ENCODE measurements at places on chromosomes 3 and 15.

DNA sequence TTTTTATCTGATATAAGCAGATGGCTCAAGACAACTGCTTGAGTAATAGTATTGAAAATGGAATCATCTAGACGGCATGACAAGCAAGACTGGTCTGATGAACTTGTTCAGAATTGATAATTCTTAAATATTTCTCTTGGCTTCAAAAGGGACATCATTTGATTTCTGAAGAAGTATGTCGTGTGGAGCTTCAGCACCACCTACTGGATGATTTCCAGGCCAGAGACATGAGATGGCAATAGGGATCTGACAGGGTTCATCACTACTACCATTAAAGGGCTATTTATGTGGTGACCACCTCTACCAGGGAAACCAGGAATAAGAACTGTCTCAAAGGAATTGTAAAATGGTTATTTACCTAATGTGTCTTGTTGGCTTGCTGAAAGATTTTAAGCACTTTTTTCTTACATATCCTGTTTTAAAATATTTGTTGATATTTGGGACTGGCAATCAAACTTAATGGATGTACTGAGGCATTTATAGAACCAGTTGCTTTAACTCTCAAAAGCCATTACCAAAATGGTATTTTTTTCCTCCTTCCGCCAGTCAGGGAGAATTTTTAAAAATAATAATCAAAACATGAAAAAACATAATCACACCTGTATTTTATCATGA, 99.5 kb upstream of the FAM98B start:
- peak; percentile 84 for DNase-seq

GRCh38 chr3:106913111-106913698, 464.0 kb upstream of the CCDC54 start:
- peak; percentile 27 for DNase-seq

GRCh38 chr15:89672221-89673164, 6.7 kb downstream of the PLIN1 start:
- DNase-seq, result peak; percentile 48

DNA sequence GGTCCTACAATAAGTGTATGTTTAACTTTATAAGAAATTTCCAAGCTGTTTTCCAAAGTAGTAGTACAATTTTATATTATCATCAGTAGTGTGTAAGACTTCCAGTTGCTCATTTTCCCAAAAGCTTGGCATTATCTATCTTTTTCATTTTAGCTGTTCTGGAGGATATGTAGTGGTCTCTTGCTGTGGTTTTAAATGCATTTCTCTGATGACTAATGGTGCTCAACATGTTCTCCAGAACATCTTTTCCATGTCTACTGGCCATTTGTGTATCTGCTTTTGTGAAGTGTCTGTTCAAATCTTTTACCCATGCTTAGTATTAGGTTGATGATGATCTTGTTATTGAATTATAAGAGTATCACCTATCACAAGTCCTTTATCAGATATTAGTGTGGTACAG, 13.3 kb downstream of the BCL2A1 start:
- DNase-seq, result peak; percentile 11

- peak; percentile 70 for DNase-seq
These were observed 635 bp downstream of the TUBGCP5 start for GRCh38 chr15:23038726-23039142.

DNA sequence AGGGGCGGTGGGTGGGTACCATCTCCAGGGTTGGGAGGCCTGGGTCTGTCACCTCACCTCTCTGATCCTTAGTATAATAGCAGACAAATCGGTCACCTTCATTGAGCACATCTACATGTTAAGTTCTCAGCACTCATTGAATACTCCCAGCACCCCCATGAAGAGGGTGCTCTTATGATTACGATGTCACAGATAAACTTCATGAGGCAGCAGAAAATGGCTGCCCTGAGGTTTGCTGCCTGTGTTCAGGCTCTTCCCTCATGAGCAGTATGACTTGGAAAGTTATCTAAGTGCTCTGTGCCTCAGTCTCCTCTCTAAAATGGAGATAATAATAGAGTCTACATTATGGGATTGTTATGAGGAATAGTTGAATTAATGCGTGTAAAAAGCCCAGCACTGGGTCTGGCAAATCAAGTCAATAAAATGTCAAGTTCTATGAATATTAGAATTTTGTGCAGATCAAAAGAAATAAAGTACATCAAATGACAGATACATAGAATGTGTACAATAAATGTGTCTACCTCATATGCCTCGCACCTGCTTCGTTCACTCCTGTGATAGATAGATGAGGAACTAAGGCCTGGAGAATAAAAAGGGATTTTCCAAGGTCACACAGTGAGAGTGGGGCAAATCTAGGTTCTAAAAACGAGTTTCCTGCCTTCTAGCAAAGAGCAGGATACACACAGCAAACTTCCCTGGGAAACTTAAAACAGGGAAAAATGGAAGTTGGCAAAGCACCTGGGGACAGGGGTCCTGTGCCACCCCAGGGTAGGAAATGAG, 142.2 kb upstream of the MRPS22 start:
- no peak for DNase-seq

DNA sequence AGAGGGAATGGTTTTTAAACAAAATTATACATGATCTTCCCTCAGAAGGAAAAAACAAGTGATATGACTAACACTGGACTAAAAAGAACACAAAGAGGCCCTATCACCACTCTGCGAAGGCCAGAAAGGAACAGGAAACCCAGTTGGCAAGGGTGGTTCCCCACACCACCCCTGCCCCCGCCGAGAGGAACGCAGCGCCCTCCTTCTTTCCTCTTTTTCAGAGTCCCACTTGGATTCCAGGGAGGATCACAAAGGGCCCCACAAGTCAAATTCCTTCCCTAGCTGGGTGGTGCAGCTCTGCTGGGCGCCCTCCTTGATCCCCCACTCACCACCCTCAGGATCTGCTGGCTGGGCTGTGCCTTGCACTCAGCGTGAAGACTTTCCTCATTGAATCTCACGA, 29.8 kb downstream of the PLA1A start:
- peak; percentile 46 for DNase-seq

DNA sequence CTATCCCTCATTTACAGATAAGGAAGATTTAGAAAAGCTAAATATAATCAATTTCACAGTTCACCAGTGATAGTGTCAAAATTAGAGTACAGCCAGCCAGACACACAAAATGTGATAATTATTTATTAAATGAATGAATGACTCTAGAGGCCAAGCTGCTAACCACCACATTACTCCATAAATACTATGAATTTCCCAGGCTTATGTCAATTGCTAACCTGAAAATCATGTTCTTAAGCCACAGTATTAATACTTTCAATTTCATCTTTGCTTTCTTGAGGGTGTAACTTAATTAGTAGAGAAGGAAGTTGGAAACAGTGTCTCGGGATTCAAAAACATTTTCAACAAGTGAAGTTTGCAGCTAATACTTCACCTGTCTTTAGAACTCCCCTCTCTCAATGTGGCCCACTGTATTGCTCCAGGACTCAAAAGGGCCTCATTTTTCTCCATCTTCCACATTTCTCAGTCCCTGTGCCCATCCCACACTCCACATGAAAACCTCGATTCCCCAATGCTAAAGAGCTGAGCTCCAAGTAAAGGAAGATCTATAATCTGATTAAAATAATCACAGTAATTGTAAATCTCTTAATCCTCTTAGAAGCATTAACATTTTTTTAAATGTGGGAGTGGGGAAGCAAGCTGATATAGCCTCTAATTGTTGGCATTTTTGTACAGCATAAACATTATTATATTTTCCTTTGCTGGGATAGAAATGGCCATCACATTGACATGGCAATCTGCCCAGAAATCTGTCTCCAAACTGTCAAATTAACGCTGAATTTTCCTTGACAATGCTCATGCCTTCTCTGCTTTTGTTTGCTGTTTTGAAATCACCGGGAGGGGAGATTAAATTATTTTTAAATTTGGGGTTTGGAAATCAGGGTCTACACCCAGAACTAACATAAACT, 765.1 kb downstream of the ROBO1 start:
- peak; percentile 34 for DNase-seq

- no peak for DNase-seq
These were observed 18.4 kb downstream of the CFAP100 start for GRCh38 chr3:126412841-126413692.

DNA sequence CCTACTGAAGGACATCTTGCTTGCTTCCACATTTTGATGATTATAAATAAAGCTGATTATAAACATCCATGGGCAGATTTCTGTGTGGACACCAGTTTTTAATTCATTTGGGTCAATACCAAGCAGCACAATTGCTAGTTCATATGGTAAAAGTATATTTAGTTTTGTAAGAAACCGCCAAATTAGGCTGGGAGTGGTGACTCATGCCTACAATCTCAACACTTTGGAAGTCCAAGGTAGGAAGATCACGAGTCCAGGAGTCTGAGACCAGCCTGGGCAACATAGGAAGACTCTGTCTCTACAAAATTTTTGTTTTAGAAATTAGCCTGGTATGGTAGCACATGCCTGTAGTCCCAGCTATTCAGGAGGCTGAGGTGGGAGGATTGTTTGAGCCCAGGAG, 52.6 kb upstream of the ABHD2 start:
- no peak for DNase-seq

- no peak for DNase-seq
These were observed 28.0 kb downstream of the OSBPL10 start for GRCh38 chr3:31953091-31953490.

DNA sequence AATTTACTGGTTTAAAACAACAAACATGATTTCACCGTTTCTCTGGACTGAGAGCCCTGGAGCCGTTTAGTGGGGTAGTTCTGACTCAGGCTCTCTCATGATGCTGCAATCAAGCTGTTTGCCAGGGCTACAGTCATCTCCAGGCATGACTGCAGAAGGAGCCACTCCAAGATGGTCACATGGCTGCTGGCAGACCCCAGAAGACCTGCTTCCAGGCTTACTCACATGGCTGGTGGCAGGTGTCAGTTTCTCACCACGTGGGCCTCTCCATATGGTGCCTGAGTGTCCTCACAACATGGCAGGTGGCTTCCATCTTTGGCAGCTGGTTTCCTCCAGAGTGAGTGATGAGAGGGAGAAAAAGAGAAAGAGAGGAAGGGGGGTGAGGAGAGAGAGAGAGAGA, 378.3 kb upstream of the RGMA start:
- DNase-seq, result peak; percentile 1

DNA sequence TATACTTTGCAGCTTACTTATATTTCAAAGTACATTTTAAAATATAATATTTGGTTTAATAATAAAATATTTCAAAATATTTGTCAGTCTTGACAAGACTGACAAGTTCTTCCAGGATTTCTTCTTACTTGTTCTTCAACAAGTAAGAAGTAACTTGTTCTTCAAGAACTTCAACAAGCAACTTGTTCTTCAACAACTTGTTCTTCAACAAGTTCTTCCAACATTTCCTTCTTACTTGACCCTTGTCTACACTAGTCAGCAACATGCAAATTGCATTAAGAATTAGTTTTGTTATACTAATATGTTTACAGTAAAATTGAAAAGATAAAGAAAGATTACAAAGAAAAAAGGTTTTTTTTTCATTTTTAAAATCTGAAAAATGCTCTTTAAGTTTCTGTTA, 731.7 kb downstream of the NSUN3 start:
- no peak for DNase-seq

GRCh38 chr3:24493746-24494617, 668 bp downstream of the THRB start:
- peak; percentile 56 for DNase-seq

GRCh38 chr3:43994657-43995546, 246.8 kb upstream of the TOPAZ1 start:
- DNase-seq, result peak; percentile 55

DNA sequence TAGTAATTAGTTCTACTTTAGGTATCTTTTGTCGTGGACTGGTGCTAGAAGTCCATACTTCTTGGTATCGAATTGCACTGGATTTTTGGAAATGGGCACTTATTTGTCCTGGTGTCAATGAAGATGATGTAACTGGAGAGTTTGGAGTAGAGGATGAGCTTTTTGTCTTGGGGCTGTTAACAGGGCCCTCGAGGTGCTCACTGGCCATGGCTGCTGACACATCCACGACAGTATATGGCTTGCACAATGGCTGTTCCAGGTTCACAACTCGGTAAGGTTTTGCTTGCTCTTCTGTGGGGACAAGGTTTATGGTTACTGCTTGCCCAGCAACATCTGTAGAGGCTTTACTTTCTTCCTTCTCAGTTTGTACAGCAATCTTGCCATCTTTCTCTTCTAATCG, 109.4 kb upstream of the TSPAN3 start:
- DNase-seq, result no peak

DNA sequence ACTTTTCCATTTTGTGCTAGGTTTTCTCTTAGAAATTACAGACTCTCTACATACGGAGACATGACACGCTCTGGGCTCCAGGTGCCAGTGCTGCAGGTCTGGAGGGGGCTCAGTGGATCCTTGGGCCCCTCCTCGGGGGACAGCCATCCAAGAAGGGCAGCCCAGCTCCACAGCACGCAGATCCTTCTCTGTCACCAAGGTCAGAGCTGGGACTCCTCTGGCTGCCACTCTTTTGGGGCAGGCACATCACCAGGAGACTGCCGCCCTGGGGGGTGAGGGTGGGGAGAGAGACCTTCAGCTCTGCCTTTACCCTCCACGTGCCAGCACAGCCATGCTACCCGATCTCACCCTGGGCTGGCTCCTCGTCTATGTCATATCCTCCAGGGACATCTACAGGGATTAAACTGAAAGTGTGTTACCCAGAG, 65.6 kb downstream of the ATP10A start:
- DNase-seq, result no peak

DNA sequence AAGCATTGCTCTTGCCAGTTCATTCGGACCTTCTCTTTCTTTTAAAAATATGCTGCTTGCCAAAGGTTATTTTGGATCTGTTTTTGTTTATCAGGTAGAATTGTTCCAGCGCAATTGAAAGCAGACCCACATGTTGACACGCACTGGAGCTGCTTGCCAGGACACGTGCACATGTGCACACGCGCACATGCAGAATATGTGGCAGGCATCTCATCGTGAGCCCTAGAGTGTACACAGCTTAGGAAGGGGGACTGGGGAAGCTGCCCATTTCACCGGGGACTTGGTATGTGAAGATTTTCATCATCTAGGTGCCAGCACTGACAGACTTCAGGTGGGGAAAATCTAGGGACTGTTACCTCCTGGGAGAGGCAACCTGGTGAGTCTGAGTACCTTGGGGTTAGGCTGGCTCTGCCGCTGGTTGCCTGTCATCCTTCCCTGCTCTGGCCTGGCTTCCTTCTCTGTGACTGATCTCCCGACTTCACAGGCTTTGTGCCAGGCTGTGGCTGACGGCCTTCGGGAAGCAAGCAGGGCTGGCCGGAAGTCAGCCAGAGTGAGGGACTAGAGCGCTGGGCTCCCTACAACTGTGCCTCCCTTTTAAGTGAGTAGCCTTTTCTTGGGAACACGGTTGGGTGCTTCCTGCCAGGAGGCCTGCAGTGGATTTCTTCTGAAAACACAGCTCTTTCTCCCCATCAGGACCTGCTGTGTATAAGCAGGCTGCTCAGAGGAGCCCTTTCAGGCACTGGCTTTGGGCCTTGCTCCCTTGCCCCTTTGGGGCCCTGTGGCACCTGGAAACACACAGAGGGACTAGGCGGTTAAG, 129.3 kb downstream of the EEFSEC start:
- peak; percentile 36 for DNase-seq

GRCh38 chr3:62669161-62669560, 206.1 kb downstream of the CADPS start:
- DNase-seq, result no peak

DNA sequence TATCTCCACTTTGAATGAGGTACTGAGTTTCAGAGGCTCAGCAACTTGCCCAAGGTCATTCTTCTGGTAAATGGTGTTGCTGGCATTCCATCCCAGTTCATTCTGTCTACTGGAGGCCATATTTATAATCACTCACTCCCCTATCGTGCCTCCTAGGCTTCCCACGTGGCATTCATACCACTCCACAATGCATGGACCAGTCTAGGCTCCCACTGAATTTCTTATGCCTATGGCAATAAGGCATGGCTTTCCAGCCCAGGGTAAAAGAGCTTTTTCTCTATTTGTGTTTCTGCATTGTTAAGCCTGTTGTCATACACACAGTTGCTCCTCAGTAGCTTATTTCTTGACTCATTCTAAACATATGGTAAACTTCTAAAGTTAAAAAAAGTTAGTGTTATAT, 19.9 kb downstream of the BBX start:
- DNase-seq, result no peak

Data from cardiac fibroblast (primary cell).